ENCODE measurements at places on chromosomes 2 and 18. TPM values are rescaled to one million over a fixed set of nuclear protein-coding genes. Genes with fewer than 3 reads are reported as not detected.

NCKAP5 gene
- 0.90 TPM for total RNA-seq

LRP1B gene
- not detected for total RNA-seq

ICA1L gene
- total RNA-seq = 1.8 TPM

CRYBA2 gene
- total RNA-seq = not detected

MC5R gene
- total RNA-seq = not detected

LTBP1 gene
- total RNA-seq = 29.6 TPM

TFCP2L1 gene
- total RNA-seq = 14.7 TPM

ATP8B1 gene
- total RNA-seq = 6.8 TPM

PROM2 gene
- not detected for total RNA-seq

PDE1A gene
- total RNA-seq = 0.11 TPM

STK17B gene
- 7.8 TPM for total RNA-seq

ABI2 gene
- total RNA-seq = 54.0 TPM

CTLA4 gene
- not detected for total RNA-seq

NEB gene
- 0.20 TPM for total RNA-seq

Measured in A549 treated with Mapracorat at 1 μM for 4 hours (cell line).